ENCODE measurements at places on chromosomes 7 and 10.

DNA sequence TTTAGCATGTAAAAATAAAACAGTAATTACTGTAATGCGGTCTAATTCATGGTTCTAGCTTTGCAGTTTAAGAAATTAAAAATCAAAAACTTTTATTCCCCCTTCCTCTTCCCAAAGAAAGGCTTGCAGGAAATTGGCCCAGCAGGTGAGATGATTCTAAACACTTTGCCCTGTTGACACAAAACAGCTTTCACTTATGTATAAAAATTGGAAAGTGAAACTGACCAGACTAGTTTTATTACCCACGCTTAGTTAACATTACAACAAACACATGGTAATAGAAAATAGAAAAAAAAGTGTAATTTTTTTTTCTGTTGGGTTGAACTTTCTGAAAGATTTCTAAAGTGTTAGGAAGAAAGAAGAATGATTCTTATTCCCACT lies 1.2 kb upstream of the CCDC6 start:
- DNase-seq: peak; percentile 24

- no peak for DNase-seq
These were observed 839.7 kb downstream of the CNTNAP2 start for GRCh38 chr7:146956321-146956720.

DNA sequence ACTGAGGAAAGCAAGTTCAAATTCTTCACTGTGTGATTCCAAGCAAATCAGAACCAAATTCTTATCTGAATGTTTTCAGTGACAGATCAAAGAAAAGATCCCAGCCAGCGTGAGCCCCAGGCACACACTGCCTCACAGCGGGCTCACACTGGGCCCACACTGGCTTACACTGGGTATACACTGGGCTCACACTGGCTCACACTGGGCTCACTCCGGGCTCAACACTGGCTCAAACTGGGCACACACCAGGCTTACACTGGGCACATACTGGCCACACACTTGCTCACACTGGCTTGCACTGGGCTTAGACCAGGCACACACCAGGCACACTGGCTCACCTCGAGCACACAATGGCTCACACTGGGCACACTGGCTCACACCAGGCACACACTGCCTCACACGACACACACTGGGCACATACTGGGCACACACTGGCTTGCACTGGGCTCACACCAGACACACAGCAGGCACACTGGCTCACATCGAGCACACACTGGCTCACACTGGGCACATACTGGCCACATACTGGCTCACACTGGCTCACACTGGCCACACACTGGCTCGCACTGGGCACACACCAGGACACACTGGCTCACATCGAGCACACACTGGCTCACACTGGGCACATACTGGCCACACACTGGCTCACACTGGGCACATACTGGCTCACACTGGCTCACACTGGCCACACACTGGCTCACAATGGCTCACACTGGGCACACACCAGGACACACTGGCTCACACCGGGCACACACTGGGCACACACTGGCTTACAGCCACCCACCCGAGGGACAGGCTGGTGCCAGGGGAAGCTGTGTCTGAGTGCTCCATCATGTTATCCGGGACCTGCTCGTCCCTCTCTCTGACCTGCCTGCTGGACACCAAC lies 156.3 kb downstream of the PTPRN2 start:
- no peak for DNase-seq

DNA sequence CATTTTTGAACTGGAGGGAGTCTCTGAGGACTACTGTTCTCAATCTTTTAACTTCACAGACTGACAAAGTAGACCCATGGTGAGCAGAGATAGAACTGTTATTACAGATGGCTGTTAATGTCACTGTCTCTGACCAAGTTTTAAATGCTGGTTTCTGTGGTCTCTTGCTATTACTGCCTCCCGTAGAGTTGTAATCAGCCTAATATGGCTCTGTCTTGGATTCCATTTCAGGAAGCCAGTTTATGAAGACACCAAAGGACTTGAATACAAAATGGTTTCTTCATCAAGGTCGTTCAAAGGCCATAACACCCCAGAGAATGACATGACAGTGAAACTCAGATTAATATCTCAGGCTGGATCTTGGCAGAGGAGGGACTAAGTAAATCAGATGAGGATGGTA lies 3.9 kb downstream of the SFRP4 start:
- DNase-seq: no peak

Data from LoVo (cell line).